ENCODE measurements at places on chromosomes 5 and 9.

DNA sequence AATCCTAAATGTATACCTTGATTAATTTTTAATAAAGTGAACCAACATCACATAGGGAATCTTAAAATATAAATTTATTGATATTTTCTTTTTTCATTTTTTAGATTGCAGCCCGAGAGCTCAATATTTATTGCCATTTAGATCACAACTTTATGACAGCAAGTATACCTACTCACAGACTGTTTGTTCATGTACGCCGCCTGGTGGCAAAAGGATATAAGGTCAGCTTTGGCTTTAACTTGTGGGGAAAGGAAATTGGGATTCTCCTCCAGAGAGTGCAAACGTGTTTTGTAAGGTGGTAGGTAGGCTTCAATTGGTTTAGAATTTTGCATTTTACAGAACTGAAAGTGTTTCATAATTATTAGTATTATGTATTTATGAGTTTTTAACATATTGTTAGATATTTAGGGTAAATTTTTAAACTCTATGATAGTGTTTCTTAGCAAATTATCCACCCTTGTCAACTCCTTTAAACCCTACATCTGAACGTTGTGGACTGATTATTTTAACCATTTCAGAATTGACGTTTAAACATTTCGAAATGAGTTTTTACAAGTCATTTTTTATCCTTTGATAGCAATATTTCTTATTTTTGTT, 17.5 kb upstream of the DHFR start:
- DNase-seq = peak; percentile 84

DNA sequence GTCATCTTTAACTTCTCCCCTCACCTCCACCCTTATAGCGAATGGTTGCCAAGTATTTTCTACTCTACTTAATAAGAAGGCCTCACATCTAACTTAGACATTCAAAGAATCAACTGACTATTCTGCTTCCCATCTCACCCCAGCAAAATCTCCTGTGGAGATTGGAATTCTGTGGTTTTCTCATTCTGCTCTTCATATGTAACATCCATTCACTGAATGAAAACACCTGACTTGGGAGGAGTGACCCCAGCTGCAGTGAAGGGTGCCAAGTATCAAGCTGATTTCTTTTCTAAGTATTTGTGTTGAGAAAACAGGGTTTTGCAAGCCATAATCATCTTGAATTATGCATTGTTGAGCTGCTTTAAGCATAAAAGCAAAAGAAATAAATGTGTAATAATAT, 42.5 kb upstream of the TAF1L start:
- no peak for DNase-seq

GRCh38 chr9:126844085-126844484, 16.4 kb upstream of the ZBTB34 start:
- DNase-seq = no peak

DNA sequence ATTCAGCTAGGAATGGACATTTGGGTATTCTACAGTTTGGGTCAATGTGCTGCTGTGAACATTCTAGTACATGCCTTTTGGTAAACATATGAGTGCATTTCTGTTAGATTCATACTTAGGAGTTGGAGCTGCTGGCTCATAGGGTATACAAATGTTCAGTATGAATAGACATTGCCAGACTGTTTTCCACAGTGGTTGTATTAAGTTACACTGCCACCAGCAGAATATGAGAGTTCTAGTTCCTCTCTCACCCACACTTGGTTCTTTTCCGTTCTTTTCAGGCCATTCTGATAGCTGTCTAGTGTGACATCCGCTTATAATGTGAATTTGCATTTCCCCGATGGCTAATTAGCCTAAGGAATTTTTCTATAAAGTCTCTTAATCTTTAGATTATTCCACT, 25.0 kb downstream of the STOM start:
- no peak for DNase-seq

DNA sequence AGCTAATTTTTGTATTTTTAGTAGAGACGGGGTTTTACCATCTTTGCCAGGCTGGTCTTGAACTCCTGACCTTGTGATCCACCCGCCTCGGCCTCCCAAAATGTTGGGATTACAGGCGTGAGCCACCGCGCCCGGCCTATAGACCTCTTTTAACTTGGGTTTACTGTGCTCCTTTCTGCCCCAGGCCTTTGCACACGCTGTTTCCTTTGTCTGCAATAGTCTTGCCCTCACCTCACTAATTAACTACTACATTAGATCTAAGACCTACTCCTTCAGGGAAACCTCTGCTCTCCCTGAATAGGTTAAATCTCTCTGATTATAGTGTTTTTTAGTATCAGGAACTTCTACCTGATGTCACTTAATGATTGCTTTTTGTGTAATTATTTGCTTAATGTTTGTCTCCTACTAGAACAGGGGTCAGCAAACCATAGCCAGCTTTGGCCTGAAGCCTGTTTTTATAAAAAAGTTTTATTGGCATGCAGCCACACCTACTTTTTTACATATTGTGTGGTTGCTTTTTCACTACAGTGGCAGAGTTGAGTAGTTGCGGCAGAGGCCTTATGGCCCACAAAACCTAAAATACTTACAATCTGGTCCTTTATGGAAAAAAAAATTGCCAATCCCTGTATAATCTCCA, 31.2 kb upstream of the TLE1 start:
- no peak for DNase-seq

DNA sequence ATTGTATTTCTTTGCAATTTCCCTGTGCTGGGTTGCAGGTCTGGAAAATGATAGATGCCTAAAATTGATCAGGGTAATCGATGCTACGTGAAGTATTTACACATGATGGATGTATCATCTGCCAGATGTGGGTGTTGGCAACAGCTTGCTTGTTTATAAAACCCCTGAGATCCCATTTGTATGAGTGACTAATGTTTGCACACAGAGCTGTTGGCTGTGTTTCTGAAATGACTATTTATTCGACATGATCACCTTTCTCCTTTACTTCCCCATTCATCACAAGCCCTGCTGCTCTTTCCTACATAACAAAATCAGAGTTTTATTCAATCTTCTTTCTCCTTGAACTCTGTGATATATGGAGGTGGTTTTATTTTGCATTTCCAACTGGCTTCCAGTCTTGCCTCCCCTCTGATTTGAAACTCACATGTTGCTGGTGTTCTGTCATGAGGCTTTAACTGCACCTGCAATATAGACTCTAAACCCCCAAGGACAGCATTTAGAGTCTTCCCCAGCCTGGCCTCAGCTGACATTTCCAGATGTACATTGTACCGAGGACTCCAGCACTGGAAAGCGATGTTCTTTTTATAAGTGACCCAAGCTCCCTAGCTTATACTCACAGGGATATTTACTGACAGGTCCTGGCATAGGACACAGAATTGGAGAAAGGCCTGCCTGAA, 50.7 kb upstream of the SHB start:
- DNase-seq = no peak

DNA sequence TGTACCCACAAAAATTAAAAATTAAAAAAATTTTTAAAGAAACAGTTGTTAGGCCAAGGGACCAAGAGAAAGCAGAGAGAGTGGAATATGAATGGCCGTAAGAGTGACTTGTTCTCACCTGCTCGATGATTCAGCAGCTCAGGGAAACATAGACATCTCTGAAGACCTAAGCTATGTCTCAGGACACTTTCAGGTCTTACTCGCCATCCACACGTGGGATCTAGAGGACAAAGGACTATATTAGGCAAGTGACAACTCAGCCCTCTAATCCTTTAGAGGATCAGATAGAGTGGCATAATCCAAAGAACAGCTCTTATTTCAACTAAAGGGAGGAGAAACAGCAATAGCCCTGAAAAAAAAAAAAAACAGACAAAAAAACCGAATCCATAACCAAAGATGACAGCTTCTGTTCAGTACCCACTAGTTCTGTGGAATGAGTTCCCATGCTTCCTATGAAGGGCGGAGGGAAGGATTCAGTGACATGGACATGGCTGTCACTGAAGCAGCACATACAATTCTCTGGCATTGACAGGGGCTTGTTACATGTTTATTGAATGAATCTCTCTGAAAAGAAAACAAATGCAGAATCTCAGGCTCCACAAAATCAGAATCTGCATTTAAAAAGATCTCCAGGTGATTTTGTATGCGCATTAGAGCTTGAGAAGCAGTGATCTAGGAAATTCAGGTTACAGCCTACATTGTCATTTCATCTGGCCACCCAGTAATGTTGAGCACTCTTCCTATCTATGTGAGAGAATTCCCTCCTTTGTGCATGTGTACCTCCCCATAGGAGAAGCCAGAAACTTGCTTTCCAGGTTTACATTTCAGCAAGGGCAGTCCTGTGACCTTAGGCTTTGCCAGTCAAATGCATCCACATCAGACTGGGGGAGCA, 96.0 kb downstream of the KIAA1958 start:
- DNase-seq = no peak

DNA sequence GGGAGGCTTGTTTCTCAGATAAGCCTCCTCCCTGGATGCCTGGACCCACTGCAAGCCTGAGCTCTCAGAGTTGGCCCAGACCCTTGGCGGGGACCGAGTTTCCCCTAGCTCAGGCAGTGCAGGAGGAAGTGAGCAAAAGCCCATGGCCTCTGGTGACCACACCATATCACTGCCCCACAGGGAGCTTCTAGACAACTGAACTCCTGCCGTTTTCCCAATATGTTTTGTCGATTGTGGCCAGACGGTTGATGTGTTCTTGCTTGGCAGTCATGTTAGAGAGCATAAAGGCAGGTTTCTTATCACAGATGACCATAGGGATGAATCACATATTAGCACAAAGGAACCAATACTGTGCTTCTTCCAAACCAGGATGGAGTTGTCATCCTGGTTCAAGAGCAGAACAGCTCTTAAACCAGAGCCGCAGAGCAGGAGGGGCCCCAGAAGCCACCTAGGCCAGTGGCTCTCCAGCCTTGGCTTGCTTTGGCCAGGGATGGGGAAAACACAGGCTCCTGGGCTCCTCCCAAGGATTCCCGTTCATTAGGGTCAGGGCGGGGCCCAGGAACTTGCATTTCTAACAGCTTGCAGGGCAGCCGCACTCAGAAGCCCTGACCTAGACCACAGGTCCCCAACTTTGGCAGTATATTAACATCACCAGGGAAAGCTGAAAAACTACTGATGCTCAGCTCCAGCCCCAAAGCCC, 113.1 kb upstream of the TBC1D2 start:
- no peak for DNase-seq

DNA sequence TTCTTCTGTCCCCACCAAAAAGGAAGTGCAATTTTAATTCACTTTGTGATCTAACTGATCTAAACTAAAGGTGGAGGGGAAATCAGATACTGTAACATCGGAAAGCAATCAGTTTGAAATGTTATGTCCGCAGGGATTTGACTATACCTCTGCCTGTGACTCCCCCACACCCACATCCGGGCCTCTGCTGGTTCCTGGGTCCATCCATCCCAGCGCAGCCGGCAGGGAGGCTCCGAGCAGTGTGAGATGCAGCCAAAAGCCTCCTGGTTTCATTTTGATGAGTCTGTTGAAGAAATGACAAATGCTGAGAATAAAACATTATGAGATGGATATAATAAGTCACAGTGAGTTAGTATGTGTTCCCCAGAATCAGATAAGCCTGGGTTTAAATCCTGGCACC, 8.6 kb downstream of the FSTL4 start:
- DNase-seq = no peak

DNA sequence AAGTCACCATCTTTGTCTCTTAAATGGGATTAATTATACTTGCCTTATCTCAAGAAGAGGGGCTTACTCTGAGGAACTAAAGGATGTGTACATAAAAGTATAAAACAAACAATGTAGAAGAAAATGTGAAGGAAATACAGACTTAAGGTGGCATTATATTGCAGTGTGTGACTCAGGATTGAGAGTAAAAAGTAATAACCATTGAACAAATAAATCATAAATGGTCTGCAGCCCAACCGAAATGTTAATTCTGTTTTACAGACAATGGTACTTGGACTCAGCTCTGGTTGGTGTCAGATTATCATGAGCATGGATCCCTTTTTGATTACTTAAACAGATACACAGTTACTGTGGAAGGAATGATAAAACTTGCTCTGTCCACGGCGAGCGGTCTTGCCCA, 37.4 kb downstream of the TGFBR1 start:
- no peak for DNase-seq

DNA sequence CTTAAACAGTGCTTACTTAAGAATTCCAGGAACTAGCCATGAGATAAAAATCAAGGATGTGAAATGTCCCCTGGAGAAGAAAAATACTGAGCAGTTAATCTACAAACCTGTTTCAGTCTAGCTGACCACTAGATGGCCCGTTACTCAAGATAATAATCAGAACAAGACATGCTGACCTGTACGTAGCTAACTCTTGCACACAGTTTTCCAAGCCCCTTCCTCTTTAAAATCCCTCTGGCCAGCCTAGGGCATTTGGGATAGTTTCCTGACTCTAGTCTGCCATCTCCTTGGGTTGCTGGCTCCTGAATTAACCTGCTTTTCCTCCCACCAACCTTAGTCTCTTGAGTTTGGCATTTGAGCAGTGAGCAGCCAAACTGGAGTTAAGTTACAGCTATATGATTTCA, 59.2 kb upstream of the TRAF1 start:
- peak; percentile 39 for DNase-seq

DNA sequence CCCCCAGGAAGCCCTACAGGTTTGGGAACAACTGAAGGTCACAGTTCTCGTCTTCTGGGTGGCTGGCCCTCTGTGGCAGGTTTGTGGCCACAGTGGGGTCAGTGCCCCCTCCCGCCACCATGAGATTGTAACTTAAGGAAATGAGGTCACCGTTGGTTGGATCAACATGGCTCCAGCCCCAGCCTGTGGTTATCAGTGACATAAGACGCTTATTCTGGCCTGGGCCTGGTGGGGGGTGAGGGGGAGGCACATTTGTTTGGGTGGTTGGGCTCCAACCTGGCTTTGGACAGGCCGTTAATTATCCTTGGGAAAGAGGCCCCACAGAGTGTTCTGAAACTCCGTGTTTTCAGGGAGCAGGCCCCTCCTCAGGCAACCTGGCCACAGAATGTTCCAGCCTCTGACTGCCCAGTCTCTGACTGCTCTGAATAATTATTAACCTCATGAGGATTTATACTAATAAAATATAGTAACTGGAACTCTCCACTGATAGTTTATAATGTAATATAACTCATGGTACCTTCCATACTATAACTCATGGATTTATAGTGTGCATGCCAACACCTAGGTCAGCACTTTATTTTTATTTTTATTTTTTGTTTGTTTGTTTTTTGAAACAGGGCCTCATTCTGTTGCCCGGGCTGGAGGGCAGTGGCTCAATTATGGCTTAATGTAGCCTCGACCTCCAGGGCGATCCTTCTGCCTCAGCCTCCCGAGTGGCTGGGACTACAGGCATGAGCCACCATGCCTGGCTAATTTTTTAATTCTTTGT, 58.0 kb upstream of the RPL26L1 start:
- DNase-seq = peak; percentile 24

GRCh38 chr9:8486095-8486494, 686.5 kb upstream of the DMAC1 start:
- DNase-seq = peak; percentile 48

- DNase-seq = no peak
These were observed 261.5 kb downstream of the FANCC start for GRCh38 chr9:95055851-95056551.

DNA sequence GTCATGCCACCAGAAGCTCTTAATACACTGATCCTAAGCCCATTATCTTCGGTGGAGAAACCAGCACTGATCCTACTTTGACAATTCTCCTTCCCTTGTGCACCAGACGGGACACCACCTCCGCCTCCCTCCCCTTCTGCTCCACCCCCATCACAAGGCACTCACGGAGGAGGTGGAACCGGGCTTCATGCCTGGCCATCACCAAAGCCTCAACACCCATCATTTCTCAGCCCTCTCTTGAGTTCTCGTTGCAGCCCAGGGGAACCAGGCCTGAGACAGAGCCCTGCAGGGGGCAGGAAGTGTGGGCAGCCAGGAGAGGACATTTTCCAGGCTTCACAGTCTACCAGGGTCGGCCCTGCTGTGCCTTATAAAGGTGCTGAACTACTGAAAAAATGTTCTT, 160.5 kb downstream of the GOLPH3 start:
- no peak for DNase-seq

All from hematopoietic multipotent progenitor cell treated with erythropoietin and hydrocortisone succinate and interleukin-3 and kit ligand, for 8 days (in vitro differentiated cells).